ENCODE measurements at places on chromosomes 11 and 22. TPM values are rescaled to one million over a fixed set of nuclear protein-coding genes. Genes with fewer than 3 reads are reported as not detected.

The LDLRAD3 gene
- 10.7 TPM for total RNA-seq

The ARVCF gene
- 9.3 TPM for total RNA-seq

The RAG1 gene
- 0.34 TPM for total RNA-seq

The OR51B4 gene
- 12.8 TPM for total RNA-seq

DNA sequence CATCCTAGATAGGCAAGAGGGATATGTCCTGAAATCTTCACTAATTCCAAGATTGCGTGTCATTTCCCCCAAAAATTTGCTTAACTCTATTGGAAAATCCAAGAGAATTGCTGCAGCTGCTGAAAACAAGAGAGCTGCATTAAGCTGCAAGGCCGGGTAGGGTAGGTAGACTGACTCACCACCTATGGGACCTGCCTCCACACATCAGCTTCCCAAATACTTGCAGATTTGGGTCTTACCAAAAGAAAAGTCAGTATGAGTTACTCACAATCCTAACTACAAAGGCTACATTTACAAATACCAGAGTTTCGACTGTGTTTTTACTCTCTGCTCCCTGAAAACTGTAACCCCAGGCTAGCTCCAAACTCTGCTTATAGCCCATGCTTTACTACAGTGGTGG lies 142.5 kb upstream of the TEAD1 start:
- DNase-seq = no peak

DNA sequence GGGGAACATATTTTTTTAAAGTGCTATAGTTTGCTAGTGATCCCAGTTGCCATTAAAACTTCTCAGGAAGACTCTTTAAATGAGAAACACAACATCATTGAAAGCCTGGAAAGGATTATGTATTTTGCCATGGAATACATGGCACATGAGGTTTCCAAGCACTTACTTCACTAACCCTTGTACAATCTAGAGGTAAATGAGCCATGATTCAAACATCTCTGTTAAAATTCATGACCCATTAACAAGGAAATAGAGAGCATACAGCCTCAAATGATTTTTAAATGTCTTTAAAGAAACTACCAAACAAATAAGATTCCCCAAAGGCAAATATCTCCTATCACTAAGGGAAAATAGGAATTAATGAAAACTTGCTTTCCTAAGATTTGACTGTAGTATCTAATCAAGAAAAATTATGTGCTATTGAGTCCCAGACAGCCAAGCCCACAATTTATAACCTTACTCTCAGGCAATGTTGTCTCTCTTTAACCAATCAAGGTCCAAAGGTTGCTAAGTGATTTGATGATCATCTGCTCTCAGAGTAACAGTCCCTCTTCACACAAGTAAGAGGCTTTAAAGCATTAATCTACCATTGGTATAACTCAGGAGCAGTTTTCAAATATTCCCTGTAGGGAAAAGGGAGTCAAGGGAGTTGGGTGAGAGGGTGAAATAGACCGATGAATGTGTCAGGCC lies 92.0 kb upstream of the DDI1 start:
- no peak for DNase-seq

- no peak for DNase-seq
Observed at GRCh38 chr22:25448435-25449051, 115.9 kb upstream of the GRK3 start.

GRCh38 chr22:42368379-42369249 lies 63.6 kb downstream of the NFAM1 start:
- no peak for DNase-seq
